Sigmoid colon (tissue), 7 donors: ENCODE measurements at places on chromosomes 3 and 15.

DNA sequence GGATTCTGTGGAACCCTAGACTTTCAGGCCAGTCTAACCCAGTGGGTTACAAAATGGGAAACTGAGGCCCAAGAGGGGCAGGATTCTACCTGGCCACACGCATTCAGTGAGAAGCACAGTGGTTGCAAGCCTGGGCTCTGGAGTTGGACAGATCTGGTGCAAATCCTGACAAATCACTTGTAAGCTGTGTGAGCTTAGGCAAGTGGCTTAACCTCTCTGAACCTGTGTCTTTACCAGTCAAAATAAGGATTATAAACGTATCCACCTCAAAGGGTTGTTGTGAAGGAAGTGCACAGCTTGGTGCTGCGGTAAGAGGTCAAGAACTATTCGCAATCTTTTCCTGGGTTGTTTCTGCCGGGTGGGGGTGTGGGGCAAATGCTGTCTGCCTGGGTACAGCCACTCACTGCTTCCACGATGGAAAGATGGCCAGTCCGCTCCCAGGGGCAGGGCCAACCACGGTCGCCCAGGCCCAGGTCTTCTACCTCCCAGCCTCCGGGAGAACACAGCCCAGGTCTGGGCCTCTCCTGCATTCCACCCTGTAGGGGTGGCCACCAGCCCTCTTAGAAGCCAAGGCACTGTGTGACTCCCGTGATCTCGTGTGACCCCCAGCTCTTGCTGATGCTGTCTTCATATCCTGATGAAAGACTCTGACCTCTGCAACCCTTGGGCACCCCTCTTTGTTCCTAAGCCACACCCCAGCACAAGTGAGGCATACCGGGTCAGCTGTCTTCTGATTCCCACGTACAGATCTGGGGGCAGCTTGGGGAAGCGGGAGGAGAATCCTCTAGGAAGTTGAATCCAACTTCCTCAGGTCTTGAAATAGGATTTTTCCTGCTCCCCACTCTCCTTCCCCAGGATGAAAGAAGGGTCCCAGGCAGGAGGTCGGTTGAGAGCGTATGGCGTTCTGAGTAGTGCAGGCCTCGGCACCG, 1.5 kb downstream of the CHRNA3 start:
- no peak for DNase-seq

GRCh38 chr15:34768530-34768929, 13.7 kb upstream of the GJD2 start:
- no peak for DNase-seq

DNA sequence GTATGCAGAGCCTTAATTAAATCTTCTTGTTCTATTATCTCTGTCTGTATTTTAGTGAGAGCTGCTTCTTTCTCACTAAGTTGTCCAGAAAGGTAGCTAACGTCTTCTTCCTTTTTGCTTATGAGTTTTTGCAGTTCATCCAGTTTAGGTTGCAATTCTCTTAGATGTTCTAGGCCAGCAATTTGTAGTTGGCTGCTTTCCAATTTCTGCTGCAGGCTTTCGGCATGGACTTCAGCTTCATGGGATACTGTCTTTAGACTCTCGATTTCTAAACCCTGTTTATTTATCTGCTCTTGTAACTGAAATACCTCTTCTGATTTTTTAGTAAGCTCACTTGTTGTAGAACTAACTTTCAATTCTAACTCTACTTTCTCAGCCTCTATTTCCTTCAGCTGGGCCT, 35.5 kb upstream of the HCLS1 start:
- no peak for DNase-seq

GRCh38 chr3:141487521-141488252, 860 bp downstream of the RASA2 start:
- DNase-seq: peak; percentile 85

DNA sequence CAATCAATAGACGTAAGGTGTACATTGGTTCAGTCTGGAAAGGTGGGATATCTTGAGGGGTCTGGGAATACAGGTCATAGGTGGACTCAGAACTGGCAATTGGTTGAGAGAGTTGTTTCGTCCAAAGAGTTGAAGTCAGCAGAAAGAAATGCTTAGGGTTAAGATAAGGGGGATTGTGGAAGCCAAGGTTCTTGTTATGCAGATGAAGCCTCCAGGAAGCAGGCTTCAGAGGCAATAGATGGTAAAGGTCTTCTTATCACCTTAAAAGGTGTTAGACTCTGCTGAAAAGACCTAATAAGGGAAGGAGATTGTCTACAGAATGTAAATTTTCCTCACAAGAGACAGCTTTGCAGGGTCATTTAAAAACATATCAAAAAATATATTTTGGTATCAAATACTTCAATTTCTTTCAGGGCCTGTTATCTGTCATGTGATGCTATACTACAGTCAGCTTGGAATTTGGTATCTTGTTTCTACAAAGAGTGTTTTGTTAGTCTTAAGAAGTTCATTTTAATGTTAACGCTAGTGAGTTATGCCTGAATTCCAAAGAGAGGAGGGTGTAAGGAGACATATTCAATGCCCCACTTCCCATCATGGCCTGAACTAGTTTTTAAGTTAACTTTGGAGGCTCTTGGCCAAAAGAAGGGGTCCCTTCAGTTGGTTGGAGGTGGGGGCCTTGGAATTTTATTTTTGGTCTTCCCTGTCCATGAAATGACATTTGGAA, 378.2 kb upstream of the ROBO2 start:
- DNase-seq: no peak

DNA sequence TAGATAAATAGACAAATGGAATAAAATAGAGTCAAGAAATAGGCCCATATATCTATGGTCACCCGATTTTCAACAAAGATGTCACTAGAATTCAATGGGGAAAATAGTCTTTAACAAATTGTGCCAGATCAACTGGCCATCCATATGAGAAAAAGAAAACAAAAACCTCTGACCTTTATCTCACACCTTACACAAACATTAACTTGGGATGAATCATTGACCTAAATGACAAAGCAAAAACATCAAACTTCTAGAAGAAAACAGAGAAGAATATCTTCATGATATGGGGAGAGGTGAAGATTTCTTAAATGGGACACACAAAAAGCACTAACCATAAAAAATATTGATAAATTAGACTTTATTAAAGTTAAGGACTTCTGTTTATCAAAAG, 31.9 kb downstream of the ITGA11 start:
- DNase-seq: no peak

GRCh38 chr3:179929091-179929529, 107.6 kb downstream of the PEX5L start:
- DNase-seq: no peak

- DNase-seq: no peak
Observed at GRCh38 chr3:65883613-65884012, 155.1 kb downstream of the MAGI1 start.

DNA sequence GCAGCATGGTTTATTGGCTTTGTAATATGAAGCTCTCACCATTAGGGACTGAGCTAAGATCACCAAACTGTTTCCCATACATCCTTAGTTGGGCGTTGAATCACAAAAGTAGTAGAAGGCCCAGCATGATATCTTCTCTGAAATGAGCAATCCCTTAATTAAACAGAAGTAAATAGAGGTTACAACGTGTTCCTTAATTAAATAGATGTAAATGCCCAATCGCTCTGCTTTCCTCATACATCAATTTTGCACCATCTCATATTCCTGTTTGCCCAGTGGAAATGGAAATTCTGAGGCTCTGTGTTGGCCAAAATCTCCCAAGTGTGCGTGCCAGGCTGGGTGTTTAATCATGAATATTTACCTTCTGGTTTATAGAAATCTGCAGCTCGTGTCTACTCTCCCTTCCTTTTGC, 107.4 kb upstream of the FOXB1 start:
- no peak for DNase-seq

GRCh38 chr3:187662848-187663409, 7.3 kb downstream of the SST start:
- DNase-seq: no peak
